Activated B cell treated with CpG ODN at 0.5 μM for 24 hours (primary cell): ENCODE measurements at places on chromosomes 5 and 9. TPM values are rescaled to one million over a fixed set of nuclear protein-coding genes. Genes with fewer than 3 reads are reported as not detected.
A peak's percentile ranks its signal among the peaks of the same experiment; 100 is the strongest.

Gene PPP2R2B
- total RNA-seq, result not detected in 2 replicates

Gene F2R
- total RNA-seq, result 0.18 and 0.20 TPM in 2 replicates

Gene OTP
- not detected in 2 replicates for total RNA-seq

Gene CD74
- total RNA-seq, result 5,323 and 5,628 TPM in 2 replicates

Gene PCDHA10
- 0.07 TPM in 1 of 2 replicates, not detected in the other for total RNA-seq

Gene FRMPD1
- 0.07 TPM in 1 of 2 replicates, not detected in the other for total RNA-seq

Gene TMC1
- total RNA-seq, result not detected in 2 replicates

- no peak for DNase-seq
Observed at GRCh38 chr5:78644129-78644528, 4.4 kb downstream of the LHFPL2 start.

DNA sequence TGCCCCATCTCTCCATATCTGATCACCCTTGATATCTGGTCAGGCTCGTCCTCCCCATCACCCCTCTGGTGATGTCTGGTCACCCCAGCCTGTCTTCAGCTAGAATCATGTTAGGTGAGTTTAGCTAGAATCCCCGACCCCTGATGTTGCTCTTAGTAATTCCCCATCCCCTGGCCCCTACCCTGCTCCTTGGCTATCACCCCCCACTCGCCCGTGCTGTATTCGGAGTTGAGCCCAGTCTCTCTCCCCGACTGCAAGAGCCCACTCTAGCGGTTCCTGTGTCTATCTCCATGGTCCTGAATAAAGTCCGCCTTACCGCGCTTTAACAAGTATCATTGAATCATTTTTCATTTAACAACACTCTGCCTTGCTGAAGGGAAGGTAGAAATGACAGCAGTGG, 33.7 kb downstream of the ADAMTS2 start:
- no peak for DNase-seq

DNA sequence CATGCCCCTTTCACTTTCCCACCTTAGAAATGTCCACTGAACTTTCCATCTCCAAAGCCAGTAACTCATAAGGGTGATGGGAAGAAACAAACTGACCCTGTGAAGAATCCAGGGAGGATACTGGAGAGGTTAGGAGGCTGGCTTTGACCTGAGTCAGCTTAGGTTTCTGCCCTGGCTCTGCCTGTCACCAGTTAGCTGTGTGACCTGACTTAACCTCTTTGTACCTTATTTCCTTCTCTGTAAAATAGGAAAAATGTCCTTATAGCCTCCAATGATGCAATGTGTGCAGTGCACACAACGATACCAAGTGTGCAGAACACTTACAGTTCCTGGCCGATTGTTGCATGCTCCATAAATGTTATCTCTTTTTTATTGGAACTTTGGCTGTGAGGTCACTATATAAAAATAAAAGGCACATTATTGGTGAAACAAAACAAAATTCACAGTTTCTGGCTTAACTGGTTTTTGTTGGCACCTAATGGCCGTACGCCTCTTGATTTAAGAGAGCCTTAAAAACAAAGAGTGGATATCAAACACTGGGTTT, 37.8 kb downstream of the GABRP start:
- DNase-seq, result no peak

DNA sequence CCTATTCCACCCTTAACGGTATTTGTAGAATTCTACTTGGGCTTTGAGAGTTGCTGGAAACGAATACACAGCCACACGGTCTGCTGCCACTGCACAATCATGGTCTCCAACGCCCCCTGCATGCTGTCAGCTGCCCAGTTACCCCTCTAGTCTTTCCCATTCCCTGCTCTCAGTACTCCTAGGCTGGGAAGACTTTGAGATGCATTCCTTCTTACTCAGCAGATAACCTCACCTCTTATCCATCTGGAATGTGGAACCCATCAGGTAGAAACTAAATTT, 92.8 kb downstream of the ANKH start:
- no peak for DNase-seq

DNA sequence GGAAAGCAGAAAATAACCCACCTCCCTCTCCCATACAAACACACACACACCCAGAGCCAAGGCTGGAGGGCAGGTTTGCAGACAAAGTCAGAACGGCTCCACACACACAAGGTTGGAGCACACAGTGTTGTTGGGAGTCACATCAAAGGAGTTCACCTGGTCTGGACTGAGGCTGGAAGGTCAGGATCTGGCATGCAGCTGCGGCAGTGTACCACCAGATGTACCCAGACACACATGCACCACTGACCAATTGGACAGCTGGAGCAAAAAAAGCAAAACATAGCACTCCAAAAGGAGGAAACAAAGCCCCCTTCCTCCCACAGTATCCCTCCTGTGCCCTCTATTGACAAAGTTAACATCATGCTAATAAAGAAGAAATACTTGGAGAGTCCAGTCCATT, 94.6 kb upstream of the KIF2A start:
- no peak for DNase-seq

DNA sequence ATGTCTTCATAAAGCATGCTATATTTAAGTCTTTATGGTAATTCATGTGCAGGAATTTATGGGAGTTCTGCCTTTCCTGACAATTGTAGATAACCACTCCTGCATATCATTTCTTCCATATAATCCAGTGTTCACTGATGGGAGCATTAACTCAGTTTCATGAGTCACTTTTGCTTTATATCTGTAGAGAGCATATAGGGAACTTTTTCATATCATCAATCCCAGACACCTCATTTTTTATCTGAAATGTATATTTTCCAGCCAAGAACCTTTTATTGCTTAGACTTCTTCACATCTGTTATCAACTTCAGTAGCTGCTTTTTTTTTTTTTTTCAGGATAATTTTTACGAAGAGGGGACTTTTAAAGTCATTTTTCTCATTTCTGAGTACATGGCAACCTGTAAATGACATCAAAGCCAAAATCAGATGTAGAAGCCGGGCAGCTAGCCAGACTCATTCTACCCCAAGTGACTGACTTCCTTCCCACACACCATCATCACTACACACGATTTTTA, 41.1 kb downstream of the NFX1 start:
- DNase-seq, result no peak

DNA sequence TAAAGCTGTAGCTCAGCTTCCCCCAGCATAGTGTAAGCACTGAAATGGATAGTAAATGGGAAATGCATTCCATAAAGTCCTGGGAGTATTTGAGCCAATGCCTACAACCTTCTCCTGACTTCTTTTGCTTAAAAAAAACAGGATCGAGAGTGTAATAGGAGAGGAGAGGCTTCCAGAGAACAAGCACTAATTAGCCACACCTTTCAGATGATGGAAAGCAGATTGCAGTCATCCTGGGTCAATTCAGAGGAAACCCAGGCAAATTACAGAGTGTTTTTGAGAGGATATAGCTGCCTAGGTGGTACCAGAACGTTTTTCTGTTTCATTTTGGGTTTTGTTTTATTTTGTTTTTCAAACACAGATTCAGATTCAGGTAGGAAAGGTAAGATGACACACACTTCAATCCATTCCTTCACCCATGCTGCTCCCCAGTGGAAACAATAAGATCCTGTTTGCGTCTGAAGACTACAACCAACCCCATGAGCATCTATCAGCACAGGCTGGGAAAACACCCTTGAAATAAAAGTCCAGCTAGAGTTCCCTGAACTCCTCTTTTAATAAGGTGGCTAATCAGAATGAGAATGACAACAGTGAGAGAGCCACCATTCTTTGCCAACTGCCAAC, 95.6 kb downstream of the RFK start:
- no peak for DNase-seq

DNA sequence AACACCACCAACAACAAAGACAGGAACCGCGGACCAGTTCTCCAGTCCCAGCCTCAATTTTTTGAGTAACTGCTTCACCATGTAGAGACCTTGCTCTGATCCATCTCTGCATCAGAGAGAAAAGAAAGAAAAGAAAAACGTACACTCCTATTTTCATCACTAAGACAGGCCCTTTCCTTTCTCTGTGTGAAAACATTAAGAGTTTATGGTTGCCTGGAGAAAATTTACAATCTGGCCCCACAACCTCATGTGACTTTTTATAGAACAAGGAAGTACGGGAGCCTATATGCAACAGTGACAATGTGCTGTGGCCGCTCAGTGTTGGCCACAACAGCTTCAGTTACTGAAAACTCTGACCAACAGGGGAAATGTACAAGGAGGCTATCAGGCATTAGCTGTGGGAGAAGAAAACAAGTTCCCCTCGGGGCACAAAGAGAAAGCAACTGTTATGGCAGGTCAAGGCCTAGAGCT, 272.9 kb upstream of the PTGER4 start:
- DNase-seq, result no peak

DNA sequence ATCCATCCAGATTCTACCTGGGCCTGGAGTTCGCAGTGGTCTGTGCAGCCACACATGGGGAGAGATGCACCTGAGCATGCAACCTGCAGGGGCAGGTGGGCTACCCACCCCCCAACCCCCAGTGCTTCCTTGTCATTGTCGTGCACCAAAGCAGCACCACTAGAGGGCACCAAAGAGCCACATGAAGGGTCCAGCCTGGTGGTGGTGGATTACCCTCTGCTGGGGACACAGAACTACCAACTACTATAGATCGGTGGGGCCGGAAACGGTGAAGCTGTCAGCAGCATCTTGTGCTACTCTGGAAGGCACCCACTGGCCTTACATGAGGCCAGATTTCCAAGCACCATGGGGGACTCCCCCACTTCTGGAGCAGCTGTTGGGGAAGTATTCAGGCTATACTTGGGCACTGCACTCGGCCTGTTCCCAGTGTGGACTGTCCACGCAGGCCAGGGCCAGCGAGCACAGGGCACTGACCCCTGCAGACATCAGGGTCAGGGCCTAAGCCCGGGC, 60.2 kb upstream of the TBC1D2 start:
- peak; percentile 61 for DNase-seq

GRCh38 chr5:10601246-10602030, 37.6 kb downstream of the ANKRD33B start:
- DNase-seq, result no peak

DNA sequence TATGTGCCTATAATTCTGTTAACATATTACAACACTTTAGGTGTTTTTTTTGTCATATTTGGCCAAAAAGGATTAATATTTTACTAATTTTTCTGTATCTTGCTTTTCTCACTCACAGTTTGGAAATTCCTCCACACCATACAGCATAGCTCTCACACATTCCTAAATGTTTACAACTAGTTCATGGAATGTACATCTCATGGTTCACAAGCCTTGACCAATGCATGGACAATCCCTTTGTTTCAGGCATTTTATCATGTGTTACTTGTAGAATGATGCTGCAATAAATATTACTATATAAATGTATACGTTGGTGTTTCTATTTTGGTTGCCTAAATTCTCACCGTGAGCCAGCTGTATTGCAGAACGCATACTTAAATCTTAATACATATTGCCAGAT, 80.5 kb upstream of the SPATA31C2 start:
- no peak for DNase-seq

DNA sequence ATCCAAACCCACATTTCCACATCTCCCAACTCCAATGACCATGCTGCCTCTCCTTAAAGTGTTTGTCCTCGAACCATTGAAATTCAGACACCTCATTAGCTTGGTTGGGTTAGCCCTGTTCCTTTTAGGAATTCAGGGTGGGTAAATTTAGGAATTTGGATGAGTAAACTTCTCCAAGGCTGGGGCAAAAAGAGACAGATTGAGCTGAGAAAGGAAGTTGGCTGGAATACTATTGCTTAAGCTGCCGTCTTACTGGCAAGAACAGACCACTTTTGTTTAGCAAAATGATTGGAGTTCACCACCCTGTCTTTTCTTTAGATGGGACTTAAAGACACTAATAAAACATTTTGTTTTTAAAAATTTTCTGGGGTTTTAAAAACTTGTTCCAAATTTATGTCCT, 143.6 kb upstream of the GDNF start:
- no peak for DNase-seq

GRCh38 chr5:64323591-64323990, 157.9 kb downstream of the RNF180 start:
- DNase-seq, result no peak

- no peak for DNase-seq
Observed at GRCh38 chr5:85108471-85108870, 723.8 kb upstream of the EDIL3 start.

GRCh38 chr5:6926491-6927038, 213.3 kb downstream of the TENT4A start:
- DNase-seq, result no peak

DNA sequence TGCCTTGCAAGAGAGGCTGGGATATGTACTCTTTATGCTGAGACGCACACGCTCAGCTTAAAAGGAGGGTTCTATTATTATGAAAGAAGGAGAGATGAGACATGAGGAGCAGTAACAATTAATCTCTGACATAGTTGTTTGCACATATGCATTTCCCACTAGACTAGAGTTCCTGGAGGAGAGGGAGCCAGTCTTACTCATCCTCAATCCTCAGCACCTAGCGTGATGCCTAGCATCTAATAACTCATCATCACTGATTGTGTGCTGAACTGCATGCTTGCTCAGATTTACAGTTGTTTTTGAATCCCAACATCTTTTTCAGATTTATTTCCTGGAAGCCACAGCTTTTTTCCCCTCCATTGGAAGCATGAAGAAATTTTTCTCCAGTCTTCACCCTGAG, 35.5 kb downstream of the GCNT4 start:
- no peak for DNase-seq

DNA sequence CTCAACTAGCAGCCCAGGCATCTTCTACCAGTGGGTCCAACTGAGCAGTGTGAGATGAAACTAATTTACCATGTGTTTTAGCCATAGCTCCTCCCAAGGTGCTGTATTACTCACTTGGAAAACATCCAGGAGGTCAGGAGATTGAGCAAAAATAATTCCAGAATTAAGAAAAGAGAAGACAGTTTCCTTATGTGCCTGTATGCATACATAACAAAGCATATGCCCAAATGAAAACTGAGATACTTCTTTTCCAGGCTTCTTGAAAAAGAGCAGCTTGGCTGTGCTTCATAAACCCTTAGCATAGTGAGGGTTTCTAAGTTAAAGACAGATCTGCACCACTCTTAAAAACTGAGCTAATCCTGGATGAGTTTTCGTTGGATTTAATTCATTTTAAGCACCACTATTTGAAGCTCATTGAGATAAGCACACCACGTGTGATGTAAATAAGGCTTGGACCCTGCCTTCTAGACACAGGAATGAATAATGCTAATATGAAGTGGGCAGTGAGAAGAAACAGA, 119.4 kb downstream of the ADAMTS12 start:
- no peak for DNase-seq

- no peak for DNase-seq
Observed at GRCh38 chr5:21802869-21803490, 1050.2 kb downstream of the CDH12 start.

DNA sequence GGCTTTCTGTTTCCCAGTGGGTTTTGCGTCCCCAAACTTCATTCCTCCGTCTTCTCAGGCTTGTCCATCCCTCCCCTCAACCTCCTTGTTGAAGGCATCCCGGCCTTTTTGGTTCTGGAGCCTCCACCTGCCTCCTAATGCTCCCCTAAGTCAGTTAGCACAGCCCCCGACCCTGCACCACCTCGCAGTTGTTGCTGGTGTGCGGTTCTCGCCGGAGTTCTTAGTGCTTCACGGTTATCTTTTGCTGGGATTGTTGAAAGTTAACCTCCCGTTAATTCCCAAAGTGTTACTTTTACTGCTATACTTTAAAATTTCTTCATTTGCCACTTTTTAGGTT, 447 bp downstream of the UBLCP1 start:
- DNase-seq, result no peak

- no peak for DNase-seq
Observed at GRCh38 chr5:76152700-76153099, 69.5 kb downstream of the SV2C start.

GRCh38 chr9:85001925-85002324, 332.4 kb downstream of the NTRK2 start:
- DNase-seq, result no peak
